ENCODE measurements at places on chromosomes 5 and 9. TPM values are rescaled to one million over a fixed set of nuclear protein-coding genes. Genes with fewer than 3 reads are reported as not detected.
A peak's percentile ranks its signal among the peaks of the same experiment; 100 is the strongest.

- DNase-seq = no peak
Observed at GRCh38 chr5:126490167-126490940, 67.1 kb downstream of the GRAMD2B start.

DNA sequence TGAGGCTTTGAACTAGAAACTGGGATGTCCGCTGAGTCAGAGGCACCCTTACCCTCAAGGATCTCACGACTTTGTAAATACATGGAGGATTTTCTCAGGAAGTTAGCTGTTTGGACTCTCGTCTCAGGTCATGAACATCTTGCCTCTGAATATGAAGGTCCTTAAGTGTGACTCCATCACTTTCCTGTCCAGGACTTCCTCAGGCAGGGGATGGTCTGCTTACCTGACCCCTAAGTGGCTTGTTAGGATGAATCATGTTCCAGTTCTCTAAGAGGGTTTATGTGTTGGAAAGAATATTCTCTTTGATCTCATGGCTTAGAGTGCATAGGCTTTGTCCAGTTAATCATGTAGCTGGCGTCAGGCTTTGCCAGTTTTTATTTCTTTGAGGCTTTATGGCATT lies 511.7 kb upstream of the KLF4 start:
- no peak for DNase-seq

DNA sequence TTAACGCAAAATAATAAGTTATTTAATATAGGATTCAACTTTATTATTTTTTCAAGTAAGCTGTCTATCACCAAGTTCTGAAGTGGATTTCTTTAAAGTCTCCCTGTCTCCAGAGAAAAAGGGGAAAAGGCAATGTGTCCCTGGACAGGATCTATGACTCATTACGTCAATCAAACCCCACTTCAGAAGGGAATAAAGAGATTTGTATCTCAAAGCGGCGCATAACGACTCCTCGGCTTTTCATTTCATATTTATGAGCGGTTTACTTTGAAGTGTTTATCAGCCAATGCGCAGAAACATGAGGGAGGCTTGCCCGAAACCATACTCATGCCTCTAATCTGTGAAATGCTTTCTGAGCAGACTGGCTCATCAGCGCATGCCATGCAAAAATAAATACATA lies 938.6 kb upstream of the WWC1 start:
- DNase-seq = peak; percentile 11

- DNase-seq = no peak
Observed at GRCh38 chr5:50535393-50535792, 94.3 kb upstream of the EMB start.

DNA sequence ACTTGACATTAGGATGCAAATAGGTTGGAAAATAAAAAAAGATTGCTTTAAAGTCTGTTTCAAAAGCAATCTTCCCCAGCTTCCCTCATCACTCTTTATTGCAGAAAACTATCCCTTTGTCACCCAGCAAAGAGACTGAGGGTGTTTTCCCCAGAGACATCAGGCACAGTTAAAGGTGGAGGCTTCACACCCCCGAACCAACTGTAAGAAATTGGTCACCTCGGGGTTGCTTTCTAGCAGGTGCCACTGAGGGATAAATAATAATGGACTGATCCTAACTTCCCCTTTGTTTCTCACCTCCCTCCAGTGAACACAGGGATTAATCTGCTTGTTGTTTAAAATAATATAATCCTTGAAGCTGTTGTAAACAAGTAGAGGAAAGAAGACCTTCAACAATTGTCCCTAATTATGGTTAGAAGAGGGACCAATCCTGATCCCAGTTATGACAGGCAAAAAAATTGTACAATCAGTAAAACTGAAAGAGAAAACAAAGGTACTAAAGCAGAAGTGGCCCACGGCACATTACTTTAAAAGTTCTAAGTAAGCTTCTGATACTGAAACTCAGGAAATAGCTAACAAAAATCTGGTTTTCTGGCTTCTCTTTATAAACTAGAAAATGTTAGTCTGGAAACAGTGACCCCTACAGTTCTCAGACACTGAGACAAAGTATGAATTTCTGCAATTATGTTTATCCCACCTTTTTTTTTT lies 6.6 kb upstream of the PCSK1 start:
- no peak for DNase-seq

- no peak for DNase-seq
Observed at GRCh38 chr9:135070198-135070951, 17.1 kb upstream of the OLFM1 start.

DNA sequence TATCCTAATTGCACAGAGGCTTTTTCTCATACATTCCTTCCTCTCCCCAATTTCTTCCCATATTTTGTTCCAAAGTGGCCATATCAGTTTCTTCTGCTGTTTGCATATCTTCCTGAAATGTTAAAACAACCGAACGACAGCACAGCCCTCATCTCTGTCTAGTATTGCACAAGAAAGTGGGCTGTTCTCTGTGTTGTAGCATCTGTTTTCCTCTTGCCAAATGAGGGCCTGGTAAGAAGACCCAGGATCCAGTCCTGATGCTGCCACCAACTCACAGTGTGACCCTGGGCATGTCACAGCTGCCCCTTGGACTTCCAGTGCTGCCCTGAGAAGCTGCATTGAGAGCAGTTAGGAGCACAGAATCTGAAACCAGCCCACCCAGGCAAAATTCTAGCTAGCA lies 4.1 kb downstream of the SLC31A2 start:
- DNase-seq = no peak

DNA sequence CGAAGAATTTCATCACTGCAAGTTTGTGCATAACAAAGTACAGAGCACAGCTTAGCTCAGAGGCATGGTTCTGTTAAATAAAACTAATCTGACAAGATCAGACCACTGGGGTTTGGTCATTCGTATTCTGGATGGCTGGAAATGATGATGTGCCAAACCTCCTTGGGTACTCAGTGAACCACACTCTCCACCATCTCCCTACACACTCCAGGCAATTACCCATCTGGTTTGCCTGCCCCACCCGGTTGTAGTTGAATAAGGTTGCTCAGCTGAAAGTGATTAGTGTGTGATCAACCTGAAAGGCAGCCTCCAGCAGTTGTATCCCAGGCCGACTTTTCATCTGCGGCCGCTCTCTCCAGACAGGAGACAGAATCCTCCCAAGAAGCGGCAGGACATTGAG lies 371.4 kb downstream of the TLE1 start:
- peak; percentile 16 for DNase-seq

- DNase-seq = no peak
Observed at GRCh38 chr9:116628716-116629115, 58.4 kb upstream of the TRIM32 start.

DNA sequence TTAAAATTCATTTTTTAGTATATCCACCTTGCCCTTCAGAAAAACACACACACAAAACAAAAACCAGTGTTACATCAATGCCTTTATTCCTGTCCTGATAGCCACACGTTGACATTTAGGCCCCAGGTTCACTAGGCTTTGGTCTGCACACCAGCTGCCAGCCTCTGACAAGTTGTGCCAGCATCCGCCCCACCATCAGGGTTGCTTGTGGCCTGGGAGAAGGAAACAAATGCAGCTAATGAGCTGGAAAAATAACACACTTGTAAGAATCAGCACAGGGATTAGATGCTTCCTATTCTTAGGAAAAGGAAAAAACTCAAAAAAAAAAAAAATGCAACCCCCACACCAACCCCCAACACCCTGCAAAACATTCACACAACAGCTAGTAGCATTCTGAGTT lies 404.0 kb upstream of the GRIA1 start:
- no peak for DNase-seq

DNA sequence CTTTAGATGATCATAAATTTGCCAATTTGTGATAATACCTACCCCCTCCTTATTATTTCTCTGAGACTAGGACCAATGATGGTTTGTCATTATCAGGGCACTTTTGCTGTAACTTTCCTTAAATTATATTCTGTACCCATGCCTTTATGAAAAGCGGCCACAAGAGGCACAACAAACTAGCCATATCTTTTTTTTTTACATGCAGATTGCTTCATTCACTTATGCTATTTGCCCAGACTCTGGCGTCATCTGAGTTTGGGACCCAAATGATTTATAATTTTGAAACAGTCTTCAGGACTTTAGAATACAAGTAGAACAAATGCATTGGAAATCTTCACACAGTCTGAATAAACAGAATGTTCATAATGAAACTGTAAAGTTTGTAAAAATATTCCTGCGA lies 408.1 kb downstream of the MAT2B start:
- DNase-seq = no peak

- DNase-seq = no peak
Observed at GRCh38 chr5:131019601-131020315, 145.3 kb downstream of the HINT1 start.

GRCh38 chr9:96551403-96551802 lies 68.2 kb downstream of the CDC14B start:
- DNase-seq = no peak

DNA sequence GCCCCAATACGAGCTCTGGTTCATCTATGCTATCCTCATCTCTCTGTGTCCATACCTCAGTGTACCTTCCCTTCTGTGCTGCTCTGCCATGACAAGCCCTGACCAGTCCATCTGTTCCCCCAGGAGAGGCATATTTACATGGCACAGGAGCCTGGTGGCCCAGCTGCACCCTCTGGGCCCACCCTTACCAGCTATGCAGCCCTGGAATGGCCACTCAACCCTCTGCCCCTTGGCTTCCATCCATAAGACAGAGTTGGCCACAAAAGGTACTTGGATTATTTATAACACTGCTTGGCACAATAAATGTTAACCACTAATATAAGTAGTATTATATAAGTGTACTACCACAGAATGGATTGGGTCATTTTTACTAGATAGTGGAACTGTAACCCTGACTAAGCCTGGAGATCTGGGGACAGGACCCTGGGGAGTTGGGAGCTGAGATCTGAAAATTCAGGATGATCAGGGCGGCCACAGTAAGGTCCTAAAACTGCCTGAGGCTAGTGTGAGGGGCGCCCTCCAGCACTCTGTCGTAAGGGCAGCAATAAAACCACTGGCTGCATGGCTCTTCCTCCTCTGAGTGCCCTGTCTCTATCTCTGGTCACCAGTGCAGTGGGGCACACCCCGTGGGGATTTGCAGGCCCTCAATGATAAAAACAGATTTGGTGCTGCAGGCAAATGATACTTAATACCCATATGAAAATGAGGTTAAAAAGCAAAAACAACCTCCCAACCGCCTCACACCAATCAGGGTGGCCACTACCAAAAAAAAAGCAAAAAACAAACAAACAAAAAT lies 65.8 kb downstream of the SEMA4D start:
- no peak for DNase-seq

- no peak for DNase-seq
Observed at GRCh38 chr9:27408482-27408881, 111.5 kb upstream of the EQTN start.

DNA sequence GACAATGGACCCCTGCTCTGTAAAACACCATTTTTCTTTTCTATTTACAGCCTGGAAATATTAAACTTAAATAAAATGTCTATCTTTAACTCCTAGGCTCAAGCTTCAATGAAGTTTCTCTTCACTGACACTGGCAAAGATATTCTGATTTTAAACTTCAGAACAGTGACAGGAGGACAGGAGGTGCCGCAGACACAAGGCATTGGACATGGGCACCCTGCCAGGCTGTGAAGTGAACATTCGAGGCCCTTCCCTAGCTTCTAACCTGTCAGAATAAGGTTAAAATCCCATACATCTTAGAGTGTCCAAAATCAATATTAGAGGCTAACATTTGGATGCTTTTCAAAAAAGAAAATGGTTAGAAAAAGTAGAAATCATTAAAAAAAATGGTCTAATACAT lies 9.2 kb downstream of the SEMA5A start:
- no peak for DNase-seq

DNA sequence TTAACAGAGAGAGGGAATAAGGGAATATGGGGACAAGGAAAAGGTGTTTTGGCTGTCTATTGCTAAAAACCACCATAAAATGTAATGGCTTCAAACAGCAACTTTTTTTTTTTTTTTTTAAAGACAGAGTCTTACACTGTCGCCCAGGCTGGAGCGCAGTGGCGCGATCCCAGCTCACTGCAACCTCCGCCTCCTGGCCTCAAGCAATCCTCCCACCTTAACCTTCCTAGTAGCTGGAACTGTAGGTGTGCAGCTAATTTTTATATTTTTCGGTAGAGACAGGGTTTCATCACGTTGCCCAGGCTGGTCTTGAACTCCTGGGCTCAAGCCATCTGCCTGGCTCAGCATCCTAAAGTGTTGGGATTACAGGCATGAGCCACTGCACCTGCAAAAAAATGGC lies 4.3 kb upstream of the SPATA24 start:
- DNase-seq = no peak

FOXD4L5 gene
- not detected for total RNA-seq

MARVELD2 gene
- 0.08 TPM for total RNA-seq

TMEM252 gene
- total RNA-seq = not detected

RECK gene
- 16.7 TPM for total RNA-seq

PGM5 gene
- 3.0 TPM for total RNA-seq

NPR2 gene
- 0.25 TPM for total RNA-seq

SLC45A2 gene
- not detected for total RNA-seq

TAF11L10 gene
- not detected for total RNA-seq
